Glutamatergic neuron (in vitro differentiated cells): ENCODE measurements at places on chromosomes 5 and 9.

DNA sequence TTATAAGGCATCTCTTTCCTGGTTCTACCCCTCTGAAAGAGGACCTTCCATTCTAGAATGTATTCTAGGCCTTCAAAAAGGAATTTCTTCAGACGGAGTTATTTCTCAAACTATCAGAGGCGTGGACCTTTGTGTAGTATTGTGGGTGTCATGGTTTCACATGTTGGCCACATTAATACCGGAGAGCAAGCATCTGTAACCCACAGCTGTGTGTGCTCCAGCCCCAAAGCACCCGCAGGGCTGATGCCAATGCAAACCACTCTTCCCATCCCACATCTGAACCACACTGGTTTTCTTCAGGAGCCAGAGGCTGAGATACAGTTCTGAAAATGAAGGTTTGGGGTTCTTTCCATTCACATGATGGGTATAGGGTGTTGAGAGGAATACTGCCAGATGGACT lies 127.1 kb downstream of the BNC2 start:
- H3K27me3 ChIP-seq = no peaks in the 10 kb centered on the region
- H3K36me3 ChIP-seq = no peaks in the 10 kb centered on the region
- no peak overlapping the region for H3K4me3 ChIP-seq

GRCh38 chr9:113532809-113533190 lies 69.3 kb downstream of the RGS3 start:
- peaks cover 41% of the 10 kb centered on the region for H3K4me1 ChIP-seq
- DNase-seq = no peak
- H3K4me3 ChIP-seq = no peak overlapping the region
- H3K27me3 ChIP-seq = peaks cover 5% of the 10 kb centered on the region

DNA sequence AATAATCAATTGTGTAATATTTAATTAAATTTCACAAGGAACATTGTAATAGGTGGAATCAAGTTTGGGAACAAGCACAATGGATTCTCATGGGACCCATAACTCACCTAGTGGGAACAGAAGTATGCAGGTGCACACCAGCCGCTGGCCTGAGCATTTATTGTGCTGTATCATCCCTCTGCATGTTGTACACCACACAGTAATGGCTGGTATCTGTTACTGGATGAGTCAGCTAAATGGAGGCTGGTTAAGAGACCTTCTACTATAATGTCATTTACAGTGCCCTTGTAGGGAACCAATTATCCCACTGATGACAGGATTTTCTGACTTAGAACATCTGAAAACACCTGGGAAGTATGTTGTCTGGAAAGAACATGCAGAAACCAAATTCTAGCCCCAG lies 3.2 kb upstream of the MAP3K1 start:
- no peak overlapping the region for H3K27ac ChIP-seq
- H3K36me3 ChIP-seq = no peaks in the 10 kb centered on the region
- H3K4me3 ChIP-seq = no peak overlapping the region
- no peak for DNase-seq

GRCh38 chr5:139901251-139901575 lies 105.6 kb downstream of the PSD2 start:
- peaks cover 3% of the 10 kb centered on the region for H3K4me1 ChIP-seq
- no peak overlapping the region for H3K4me3 ChIP-seq
- H3K27ac ChIP-seq = no peak overlapping the region
- H3K36me3 ChIP-seq = peaks cover 7% of the 10 kb centered on the region
- peaks cover 19% of the 10 kb centered on the region for H3K27me3 ChIP-seq
- no peak for DNase-seq

DNA sequence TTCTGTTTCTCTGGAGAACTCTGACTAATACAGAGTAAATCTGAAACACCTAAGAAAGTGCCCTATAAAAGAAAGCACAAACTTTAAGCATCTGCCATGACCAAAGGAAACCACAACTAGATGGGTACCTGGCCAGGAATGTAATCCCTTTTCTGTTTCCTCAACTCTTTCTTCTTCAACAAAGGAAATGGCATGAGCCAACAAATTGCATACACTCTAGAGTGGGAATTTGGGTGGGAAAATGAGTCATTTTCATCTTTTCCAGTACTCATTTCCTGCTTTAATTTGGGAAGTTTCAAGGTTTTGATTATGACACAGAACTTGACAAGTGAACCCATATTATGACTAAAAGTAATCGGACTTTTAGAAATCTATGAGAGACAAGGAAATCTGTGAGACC lies 349.2 kb upstream of the RORB start:
- no peak for DNase-seq
- H3K4me3 ChIP-seq = no peak overlapping the region
- no peaks in the 10 kb centered on the region for H3K36me3 ChIP-seq
- H3K27ac ChIP-seq = no peak overlapping the region
- H3K4me1 ChIP-seq = no peaks in the 10 kb centered on the region

GRCh38 chr9:89422151-89422975 lies 75.5 kb downstream of the SEMA4D start:
- no peak for DNase-seq
- H3K36me3 ChIP-seq = peaks cover 9% of the 10 kb centered on the region

DNA sequence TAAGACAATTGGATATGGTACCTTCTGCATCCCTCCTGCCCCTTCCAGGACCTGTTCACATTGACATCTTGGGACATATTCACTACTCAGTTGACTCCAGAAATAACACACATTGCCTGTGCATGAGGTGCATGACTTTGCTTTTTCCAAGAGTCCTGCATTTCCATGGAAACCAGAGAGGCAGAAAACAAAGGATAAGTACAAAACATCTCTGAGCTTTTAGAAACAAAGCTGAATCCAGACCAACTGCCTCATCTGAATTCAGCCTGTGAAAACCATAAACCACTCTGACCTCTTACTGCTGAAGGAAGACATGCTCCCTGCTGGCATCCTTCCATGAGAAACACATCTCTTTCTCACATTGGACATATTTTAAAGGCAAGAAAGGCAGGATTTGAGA lies 695.1 kb downstream of the TAF11L14 start:
- no peak overlapping the region for H3K27ac ChIP-seq
- H3K4me3 ChIP-seq = no peak overlapping the region
- H3K36me3 ChIP-seq = peaks cover 4% of the 10 kb centered on the region
